ENCODE measurements at places on chromosomes 7 and 10.

DNA sequence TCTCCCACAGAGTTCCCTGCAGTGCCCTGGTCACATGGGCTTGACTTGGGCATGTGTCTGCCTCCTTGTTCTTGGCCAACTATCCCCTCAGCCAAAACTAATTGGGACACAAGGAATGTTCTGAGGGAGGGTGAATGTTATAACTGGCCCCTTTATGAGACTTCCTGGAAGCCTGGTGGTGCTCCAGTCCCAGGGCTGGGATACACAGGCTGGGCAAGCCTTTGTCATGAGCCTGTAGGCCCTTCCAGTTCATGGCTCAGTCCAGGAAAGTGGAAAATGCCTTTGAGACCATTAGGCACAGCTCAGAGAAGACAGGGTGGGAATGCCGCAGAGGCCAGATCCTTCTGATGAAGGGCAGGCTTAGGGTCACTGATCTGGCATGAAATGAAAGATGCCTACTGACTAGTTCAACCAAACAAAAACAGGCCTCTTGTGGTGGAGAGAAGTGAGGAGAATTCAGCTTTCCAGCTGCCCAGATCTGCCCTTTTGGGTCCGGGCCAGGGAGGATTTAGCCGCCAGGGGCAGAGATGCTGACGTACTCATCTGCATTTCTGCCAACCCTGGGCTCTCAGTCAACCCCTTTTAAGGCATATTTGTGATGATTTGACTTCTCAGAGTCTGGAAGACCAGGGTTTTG lies 961.5 kb downstream of the KCNMA1 start:
- DNase-seq: no peak

GRCh38 chr7:136526408-136527105 lies 341.9 kb upstream of the CHRM2 start:
- no peak for DNase-seq

- no peak for DNase-seq
Observed at GRCh38 chr7:26594553-26594952, 269.8 kb downstream of the SKAP2 start.

DNA sequence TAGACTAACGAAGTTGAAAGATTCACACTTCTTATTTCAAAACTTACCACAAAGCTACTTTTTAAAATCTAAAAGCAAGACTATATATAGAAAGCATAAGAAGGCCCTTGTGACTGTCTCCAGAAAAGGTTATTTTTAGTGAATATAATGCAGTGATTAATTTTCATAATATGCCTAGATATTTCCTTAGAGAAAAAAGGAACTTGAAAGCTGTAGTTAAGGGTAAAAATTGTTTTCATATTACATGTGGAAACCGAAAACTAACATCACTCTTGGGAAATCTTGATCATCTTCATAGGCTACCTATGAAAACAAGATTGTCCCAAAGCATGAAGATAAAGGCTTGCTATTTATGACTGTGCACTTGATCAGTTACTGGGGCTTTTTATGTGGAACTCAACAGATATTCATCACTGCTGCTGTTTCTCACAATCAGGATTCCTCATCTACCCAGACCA lies 223.2 kb downstream of the SH2D4B start:
- no peak for DNase-seq

GRCh38 chr7:77894574-77895091 lies 96.1 kb downstream of the PHTF2 start:
- DNase-seq: no peak

- DNase-seq: no peak
Observed at GRCh38 chr7:158682456-158682855, 22.1 kb downstream of the NCAPG2 start.

DNA sequence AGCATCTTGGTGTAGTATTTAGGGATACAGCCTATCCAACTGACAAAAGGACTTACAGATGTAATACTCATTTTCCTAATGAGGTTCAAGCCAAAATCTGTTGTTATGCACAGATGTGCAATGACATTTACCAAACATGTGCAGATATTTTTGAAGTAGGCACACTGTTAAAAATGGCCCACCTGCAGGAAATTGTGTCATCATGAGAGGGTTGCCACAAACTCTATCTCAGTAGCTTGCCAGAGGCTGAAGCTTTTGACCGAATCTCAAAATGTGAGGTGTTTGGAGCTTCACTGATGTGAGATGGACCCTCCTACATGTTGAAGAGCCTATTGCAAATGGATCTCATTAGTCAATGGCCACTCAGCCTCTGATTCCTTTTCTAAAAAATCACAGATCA lies 89.7 kb upstream of the CSTF2T start:
- DNase-seq: no peak

GRCh38 chr10:113522460-113522859 lies 30.4 kb upstream of the HABP2 start:
- no peak for DNase-seq

GRCh38 chr7:106957766-106958165 lies 86.7 kb upstream of the PRKAR2B start:
- DNase-seq: no peak

DNA sequence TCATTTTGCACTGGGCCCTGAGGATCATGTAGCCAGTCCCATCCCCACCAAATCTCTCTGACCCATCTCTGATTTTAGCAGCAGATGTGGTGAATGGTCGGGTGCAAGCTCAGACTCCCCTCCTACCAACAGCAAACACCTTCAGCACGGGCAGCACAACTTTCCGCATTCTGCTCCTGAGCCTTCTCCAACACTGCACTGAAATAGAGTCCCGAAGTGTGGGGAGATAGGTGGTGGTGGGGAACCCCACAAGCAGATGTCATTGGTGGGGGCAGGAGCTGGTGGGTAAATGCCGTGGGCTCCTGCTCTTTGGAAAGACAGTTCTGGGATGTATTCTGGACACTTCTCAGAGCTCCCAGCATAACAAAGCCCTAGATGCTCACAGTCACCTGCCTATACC lies 9.6 kb upstream of the CTBP2 start:
- DNase-seq: no peak

DNA sequence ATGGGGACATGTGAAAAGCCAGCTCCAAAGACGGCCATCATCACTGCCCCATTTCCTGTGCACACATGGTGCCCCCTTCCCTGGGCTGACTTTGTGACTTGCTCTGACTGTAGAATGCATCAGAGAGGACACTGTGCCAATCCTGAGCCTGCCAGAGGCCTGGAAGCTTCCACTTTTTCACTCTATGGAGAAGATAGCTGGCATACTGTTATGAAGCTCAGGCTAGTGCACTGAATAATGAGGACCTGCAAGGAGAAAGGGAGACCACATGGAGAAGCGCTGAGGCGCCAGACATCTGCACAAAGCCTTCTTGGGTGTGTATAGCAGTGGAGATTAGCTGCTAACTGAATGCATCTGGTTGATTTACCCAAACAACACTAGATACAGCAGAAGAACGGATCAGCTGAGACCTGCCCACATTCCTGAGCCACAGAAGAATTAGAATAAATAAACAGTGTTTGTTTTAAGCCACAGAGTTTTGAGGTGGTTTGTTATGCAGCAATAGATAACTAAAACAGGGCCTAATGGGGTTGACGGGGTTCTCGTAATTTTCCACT lies 58.9 kb upstream of the C10orf90 start:
- DNase-seq: no peak

- DNase-seq: no peak
Observed at GRCh38 chr10:124332426-124332825, 86.3 kb downstream of the OAT start.

GRCh38 chr10:115432188-115432819 lies 339.1 kb downstream of the ATRNL1 start:
- DNase-seq: no peak

- DNase-seq: no peak
Observed at GRCh38 chr7:157507987-157508386, 171.2 kb downstream of the DNAJB6 start.

DNA sequence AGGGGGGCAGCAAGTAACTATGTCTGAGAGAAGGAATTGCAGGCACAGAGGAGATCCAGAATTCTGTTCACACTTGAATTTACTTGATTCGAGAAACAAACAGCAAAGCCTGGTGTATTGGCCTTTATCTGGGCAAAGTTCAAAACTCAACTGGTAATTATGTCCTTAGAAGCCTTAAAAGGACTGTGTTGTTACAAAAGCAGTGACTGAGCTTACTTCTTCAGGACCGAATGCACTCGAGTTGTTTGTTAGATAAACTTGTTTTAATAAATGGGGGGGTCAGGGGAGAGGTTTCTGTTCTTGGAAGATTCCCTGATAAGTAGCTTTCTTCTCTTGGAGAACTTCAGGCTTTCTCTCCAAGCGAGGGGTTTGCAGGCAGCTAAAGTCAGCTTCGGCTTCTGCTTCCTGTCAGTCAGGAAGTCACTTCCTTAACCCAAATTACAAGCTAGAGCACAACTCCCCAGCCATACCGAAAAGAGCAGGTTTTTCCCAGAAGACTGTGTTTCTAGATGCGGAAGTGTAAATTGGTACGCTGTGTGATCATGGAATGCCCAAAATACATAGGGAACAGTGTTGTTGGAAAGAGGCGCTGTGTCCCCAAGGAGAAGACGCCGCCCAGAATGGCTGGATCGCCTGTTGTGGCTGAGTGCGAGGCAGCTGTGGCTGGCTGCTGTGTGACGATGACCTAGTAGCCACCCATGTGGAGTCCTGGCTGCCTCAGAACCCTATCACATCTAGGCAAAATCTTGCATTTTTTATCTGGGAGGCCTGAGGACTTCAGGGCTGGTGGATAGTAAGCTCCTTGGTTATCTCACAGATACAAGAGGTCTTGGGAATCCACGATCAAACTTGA lies 110.4 kb downstream of the TCF7L2 start:
- DNase-seq: no peak

GRCh38 chr10:86900955-86901354 lies 56.5 kb downstream of the MMRN2 start:
- no peak for DNase-seq

DNA sequence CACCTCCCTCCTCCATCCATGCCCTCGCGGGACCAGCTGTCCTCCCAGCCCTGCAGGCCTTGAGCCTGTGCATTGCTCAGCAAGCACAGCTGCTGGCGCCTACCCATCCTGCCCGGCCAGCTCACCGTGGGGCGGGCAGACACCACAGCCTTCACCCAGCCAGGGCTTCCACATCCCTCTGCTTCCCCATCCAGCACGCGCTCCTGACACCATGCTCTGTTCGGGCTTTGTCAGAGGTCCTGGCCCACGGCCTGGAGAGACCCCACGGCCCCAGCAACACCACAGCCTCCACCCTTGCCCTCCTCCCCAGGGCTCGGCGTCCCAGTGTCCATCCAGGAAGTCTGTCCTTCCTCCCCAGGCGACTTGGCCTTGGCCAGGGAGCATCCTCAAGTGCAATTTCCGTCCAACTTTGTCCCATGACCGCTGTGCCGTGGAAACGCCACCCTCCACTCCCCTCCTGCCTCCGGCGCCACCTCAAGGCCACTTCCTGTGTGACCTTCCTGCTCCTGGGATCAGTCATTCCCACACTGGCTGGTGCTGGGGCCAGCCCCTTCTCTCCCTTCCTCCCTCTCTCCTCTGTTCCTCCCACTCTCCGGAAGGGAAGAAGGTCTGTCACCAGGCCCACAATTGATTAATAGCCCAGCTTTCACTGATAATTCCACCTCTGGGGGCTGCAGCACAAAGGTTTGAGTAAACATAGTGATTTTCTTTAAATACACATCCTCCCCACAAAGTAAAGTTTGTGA lies 71.5 kb upstream of the SMNDC1 start:
- DNase-seq: no peak

DNA sequence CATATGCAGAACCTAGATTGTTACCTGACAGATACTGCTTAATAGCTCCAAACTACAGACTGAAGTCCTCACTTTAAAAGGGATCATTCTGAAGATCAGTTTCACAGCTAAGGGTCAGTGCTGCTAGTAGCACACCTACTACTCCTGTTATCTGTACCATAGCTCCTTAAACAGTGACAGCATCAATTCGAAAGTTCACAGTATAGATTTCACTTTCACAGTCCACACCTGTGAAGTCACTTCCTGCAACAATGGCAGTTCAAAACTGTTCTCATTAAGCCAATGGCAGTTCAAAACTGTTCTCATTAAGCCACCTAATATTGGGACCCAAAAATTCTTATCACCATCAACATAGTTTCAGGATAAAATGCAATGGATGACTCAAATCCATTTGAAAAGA lies 10.7 kb upstream of the FHIP2A start:
- DNase-seq: no peak

- no peak for DNase-seq
Observed at GRCh38 chr10:128930515-128930914, 536.5 kb upstream of the MGMT start.

DNA sequence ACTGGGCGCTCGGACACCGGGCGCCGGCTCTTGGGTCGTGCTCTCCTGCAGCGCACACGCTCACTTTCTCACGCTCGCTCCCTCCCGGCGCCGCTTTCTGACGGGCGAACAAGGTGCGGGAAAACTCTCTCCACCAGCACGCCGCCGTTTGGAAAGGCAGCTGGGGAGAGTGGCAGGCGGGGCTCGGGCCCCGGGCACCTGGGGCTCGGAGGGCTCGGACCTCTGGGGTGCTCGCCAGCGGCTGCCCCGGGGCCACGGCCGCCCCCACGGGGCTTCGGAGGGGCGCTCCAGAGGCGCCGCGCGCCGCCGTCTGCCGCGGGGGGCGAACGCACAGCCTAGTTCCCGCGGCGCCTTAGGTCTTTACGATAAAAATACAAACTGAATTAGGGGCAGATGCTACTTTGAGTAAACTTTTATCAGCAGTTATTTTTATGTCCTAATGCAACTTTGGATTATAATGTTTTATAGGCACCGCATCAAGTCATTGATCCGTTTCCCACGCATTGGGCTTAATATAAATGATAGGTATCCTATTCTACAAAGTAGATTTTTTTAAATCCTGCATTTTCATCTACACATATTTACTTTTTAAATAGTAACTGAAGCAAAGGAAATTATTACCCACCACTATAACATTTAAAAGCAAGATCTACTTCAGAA lies 535 bp upstream of the EPC1 start:
- DNase-seq: no peak

GRCh38 chr10:47114680-47115186 lies 185.3 kb upstream of the GDF10 start:
- no peak for DNase-seq

DNA sequence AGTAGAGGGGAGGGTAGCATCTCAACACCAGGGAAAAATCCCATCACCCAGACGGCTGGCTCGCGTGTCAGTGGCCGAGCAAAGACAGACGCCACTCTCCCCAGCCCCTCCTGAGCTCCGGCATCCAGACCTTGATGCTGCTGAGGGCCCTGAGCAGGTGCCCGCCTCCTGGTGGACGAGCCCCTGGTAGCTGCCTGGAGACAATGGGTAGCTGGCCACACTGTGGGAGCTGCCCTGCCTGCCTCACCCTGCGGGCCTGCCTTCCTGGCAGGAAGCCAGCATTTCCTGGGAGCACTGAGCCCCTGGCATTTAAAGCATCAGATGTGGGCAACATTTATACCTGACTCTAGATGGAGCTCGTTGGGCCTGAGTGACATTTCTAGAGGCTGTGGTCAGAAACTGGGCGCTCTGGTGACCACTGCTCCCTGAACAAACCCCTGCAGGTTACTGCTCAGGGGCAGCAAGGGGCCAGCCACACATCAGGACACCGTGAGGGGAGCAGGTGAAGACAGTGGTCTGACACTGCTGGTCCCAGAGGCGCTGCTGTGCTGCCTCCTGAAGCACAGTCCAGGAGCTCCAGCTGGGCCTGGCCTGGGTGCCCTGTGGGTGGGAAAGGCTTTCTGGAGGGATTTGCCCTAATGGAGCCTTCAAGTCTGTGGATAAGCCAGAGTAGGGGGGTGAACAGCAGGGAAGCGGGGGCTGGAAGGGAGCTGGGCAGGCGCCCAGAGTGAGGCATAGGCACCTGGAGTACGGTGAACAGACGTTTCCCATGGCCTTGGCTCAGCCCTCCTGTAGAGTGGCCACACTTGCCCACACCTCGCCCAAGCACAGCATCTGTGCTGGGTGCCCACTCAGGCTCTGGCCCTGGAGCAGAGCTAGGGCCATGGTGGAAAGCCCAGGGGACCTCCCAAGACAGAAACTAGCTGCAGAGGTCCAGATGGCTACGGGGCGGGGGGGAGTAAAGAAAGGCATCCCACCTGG lies 138.7 kb downstream of the MAPK8 start:
- DNase-seq: no peak

GRCh38 chr10:33695536-33695935 lies 361.1 kb upstream of the NRP1 start:
- DNase-seq: no peak

Data from germinal center (tissue), 1 donor.